ENCODE measurements at places on chromosomes 3 and 15.

DNA sequence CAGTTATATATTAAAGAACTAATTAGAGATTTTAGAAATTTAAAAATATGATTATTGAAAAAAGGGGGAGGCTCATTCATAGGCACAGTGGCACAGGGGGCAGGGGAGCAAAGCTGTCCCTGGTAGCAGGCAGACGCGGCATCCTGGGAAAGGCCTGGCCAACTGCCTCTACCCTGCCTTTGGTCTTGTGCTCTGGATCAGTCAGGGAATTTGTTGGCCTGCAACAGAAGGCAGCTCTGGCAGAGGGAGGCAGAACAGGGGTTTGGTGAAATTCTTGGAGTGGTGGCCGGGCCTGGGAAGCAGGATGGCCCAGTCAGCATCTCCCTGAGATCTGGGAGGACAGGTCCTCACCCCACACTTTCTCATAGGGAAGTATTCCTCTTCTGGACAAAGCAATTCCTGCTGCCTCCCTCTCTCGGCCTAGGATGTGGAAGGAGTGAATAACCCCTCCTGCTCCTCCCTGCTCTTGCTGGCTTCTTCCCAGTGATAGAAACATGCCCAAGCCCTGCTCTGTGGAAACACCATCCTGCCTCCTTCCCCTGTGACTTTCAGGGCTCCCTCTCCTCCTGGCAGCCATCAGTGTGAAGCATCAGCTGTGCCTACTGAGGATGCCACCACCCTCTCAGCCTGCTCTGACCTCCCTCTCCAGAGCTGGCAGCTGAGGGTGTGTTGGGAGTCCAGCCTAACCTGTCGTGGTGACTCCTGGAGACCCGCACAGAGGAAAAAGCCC, 26.9 kb downstream of the PRR20G start:
- no peak for DNase-seq

- no peak for DNase-seq
Measured at GRCh38 chr15:52136442-52136980, 23.9 kb upstream of the BCL2L10 start.

DNA sequence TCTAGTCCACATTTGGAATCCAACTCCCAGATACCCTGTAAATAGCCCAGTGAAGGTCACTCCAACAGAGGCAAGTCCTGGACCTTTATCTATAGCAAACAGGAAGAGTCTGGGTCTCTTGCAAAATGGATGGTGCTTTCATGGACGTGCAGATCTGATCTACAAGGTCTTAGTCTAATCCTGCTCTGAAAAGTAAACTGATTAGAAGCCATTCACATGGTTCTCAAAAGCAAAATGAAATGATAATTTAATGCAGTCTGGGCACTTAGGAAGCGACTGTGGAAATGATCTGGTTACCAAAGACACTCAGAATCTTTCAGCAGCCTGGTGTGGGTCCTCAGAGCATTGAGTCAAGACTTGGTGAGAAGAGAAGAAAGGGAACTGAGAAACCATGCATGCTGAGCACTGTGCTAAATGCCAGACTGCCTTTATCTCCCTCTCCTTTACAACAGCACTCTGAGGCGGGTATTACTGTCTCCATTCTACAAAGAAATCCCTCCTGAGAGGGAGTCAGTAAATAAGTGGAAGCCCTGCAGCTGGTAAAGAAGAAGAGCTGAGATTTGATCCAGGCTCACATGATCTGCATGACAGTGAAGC, 29.0 kb downstream of the AQP9 start:
- no peak for DNase-seq

- DNase-seq = no peak
Measured at GRCh38 chr3:168806871-168807270, 711.1 kb upstream of the GOLIM4 start.

GRCh38 chr3:7934362-7934761, 567.3 kb upstream of the LMCD1 start:
- no peak for DNase-seq

- DNase-seq = no peak
Measured at GRCh38 chr3:101379658-101380376, 59.4 kb upstream of the IMPG2 start.

DNA sequence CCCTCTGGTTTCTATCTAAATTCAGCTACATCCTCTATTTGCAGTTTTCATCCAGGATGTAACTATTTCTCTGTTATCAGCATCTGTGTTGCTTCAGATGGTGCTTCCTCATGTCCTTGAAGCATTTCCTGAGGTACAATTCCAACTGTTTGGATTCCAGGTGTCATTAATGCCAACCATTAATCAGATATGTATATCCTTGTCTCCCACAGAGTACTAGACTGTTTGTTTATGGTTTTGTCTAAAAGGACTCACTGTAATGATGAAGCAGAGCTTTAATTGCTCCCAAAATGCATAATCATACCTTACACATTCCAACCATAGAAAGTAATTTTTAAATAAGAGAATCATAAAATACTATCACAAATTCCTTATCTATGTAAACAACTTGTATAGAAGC, 288.5 kb upstream of the MME start:
- no peak for DNase-seq

- DNase-seq = no peak
Measured at GRCh38 chr3:124297062-124297980, 305.4 kb upstream of the ROPN1 start.

DNA sequence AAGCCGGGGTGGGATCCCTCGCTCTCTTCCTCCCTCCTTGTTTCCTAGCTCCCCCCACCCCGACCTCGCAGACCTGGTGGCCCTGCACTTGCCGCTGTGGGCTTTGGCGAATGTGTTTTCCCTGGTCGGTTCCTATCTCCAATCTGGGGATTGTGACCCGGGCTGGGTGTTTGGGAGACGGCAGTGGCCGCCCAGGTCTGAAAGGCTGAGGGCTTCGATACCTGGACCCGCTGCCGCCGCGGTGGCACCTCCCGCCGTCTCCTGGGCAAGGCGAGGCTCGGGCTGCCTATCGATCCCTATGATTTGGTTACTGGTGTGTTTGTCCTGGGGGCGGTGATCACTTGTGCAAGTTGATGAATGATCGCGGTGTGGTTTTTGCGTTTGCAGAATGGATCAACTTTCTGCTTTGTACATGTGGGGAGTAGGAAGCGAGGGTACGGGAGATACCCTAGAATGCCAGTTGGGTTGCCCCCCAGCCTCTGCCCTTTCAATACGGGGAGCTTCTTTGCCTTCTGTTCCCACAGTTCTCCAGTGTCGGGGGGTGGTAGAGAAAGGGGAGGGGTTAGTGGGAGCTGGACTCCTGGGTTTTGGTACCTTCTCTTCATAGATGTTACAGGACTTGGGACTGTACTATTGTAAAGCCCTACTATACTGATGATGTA, 3.0 kb downstream of the BBX start:
- no peak for DNase-seq

DNA sequence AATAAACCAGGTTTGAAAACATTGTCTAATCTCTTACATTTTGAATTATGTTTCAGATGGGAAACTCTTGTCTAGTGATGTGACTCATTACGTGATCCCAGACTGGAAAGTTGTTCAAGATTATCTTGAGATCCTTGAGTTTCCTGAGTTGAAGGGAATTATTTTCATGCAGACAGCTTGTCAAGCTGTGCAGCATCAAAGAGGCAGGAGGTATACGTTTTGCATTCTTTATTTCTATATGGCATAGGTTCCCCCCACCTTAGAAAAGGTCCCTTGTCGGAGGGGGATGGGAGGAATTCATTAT, 1.5 kb downstream of the DIS3L start:
- no peak for DNase-seq

GRCh38 chr3:63875510-63875909, 11.8 kb downstream of the ATXN7 start:
- DNase-seq = no peak

DNA sequence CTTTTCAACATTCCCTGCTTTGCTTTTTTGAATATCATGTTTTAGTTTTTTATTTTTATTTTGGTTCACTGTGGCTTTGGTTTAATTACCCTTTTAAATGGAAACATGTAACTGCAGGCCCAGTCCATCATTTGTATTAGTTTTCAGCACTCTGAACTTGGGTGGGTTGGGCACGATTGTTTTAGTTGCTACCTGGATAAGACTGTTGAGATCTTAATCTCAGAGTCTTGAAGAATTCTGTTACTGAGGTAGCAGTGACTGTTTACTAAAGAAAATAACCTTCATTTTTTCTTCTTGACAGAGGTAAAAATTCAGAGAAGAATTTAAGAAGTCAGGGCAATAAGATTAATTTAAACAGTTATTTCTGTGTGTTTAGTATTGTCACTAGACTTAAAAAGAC, 15.2 kb downstream of the PLCL2 start:
- no peak for DNase-seq

DNA sequence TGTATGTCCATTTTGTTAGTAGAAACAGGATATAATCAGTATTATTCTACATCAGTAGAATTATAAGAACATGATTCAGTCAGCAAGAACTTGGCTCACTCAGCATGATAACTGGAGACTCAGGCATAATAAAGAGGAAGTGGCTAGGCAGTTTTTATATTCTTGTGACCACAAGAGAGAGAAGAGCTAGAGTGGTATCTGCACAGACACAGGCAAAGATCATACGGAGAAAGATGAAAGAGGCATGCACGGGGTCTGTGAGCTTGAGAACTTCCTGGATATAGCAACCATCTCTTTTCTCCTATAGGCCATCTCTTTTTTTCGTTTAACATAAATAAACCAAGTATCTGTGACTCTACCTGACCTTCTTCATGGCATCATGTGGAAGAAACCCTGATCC, 46.8 kb downstream of the MYO5A start:
- DNase-seq = no peak

DNA sequence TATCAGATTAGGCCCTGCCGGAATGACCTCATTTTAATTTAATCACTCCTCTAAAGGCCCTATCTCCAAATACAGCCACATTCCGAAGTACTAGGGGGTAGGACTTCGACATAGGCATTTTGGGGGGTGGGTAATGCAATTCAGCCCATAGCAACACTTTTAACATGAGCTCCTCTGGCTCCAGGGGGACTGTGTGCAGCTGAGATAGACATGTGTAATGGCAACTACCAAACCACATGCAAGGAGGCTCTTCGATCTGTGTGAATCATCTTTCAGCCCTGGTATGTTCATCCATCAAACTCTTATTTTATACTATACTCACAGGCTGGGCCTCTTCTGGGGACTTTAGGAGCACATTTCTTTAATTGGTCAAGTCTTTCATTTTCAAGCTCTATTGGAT, 57.4 kb upstream of the PPARG start:
- no peak for DNase-seq

GRCh38 chr15:66043264-66043663, 174.0 kb downstream of the RAB11A start:
- no peak for DNase-seq

- DNase-seq = no peak
Measured at GRCh38 chr3:115323380-115323779, 176.3 kb upstream of the ZBTB20 start.

DNA sequence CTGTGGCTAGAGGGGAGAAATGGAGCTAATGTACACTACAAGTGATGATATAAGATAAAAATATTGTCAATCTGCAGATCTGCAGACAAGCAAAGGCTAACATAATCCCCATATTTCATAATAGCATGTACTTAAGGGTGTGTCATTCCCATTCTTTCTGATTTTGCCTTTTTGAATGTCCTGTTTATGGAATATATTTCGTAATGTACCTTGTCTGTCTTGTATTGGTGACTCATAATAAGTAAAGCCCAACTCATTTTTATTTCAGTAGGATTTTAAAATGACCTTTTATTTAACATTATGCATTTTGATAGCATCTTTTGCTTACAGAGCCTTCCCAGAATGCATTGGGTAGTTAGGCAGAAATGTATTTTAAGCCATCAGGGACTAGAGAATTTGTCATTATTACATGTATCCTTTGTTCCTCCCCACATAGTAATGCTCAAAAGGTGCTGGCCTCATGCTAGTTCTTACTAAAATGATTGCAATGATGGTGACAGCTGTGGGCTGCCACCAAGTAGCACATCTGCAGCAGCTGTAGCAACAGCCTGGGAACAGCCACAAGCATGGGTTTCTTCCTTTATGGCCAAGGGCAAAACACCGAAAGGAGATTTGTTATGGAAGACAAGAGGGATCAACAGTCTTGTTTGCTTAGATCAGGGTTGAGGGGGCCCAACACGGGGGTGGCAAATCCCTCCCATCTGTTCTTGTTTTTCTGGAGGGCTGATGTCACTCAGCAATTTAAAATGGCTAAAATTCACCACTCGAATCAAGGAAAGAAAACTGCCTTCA, 188.5 kb downstream of the CADPS start:
- no peak for DNase-seq
